Forelimb muscle (tissue), 1 donor: ENCODE measurements at places on chromosomes 7 and 10.

DNA sequence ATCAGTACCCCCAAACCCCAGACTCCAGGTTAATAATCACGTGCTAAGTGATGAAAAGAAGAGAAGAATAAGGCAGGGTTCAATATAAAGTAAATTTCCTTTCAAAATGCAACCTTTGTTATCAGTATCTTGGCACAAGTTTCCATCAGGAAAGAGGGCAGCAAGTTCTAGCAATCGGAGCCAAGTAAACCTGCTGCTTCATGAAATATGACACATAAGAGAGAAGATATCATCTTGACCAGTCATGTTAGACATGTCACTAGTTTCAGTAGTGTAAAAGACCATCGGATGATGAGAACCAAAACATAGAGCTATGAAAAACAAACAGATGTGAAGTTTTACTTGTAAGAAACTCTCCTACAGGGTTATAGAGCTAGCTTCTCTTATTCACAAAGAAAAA lies 44.0 kb downstream of the AASS start:
- no peak for DNase-seq

- DNase-seq, result no peak
These were observed 3.1 kb upstream of the HOXA9 start for GRCh38 chr7:27168265-27168947.

DNA sequence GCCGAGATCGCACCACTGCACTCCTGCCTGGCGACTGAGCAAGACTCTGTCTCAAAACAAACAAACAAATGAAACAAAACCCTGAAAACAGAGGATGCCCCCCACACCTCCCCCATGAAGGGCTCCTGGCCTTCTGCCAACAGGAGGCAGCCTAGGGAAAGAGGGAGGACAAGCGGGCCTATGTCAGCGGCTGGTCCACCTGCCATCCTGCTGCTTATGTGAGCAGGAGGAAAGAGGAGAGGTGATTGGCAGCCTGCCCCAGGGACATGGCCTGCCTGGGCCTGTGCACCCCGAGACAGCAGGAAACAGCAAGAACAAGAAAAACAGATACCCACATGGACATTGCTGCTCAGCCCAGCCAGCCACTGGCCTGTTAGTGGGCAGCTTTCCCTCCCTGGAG lies 9.1 kb upstream of the ZNF316 start:
- no peak for DNase-seq

- DNase-seq, result no peak
These were observed 106.2 kb downstream of the ITIH5 start for GRCh38 chr10:7560519-7560918.
